ENCODE measurements at places on chromosomes 13 and 19.

DNA sequence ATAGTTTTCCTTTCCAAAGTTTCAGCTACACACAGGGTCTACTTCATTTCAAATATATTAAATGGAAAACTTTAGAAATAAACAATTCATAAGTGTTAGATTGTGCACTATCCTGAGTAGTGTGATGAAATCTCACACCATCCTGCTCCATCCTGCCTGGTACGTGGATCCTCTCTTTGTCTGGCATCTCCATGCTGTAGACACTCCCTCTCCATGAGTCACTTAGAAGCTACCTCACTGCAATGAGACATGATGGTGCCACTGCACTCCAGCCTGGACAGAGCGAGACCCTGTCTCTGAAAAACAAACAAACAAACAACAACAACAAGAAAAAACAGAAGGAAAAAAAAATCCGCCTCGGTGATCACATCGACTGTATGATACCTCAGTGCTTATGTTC is 191.8 kb downstream of the PCCA start:
- DNase-seq = no peak

DNA sequence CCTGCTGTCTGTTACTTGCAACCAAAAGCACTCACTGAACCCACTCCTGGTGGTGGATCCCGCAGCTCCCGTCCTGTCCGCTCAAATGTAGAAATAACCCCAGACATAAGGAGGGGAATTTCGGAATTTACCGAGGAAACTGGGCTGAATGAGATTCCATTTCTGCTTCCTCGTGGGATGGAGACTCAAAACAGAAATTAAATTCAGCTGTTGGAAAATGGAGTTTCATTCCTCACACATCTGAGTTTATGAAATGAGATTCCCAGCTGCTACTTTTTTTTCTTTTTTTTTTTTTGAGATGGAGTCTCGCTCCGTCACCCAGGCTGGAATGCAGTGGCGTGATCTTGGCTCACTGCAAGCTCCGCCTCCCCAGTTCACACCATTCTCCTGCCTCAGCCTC is 44.3 kb downstream of the COLGALT1 start:
- no peak for DNase-seq

DNA sequence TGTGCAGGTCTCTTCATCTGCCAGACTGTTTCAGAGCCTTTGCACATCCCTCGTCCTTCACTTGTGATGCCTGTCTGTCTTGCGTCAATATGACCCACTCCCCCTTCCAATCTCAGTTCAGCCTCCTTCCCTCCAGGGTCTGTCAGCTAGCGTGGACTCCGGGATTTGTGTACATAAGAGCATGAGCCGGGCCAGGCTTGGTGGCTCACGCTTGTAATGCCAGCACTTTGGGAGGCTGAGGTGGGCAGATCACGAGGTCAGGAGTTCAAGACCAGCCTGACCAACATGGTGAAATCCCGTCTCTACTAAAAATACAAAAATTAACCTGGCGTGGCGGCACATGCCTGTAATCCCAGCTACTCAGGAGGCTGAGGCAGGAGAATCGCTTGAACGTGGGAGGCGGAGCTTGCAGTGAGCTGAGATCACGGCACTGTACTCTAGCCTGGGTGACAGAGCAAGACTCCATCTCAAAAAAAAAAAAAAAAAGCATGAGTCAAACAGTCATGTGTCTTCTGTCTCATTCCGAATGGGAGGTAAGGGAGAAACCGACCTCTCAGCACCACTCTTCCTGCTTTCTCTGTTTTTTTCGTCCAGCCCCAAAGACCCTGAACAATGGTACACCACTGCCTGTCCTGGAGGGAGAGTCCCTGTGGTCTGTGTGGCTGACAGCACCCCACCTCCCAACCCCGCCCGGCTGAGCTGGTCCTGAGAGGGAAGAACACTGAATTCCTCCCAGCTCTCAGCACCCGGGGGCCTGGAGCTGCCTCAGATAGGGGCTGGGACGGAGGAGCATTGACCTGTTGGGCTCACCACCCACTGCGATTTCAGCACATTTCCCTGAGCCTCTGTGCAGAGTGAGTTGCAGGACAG is 2.4 kb upstream of the SIGLEC9 start:
- peak; percentile 40 for DNase-seq

DNA sequence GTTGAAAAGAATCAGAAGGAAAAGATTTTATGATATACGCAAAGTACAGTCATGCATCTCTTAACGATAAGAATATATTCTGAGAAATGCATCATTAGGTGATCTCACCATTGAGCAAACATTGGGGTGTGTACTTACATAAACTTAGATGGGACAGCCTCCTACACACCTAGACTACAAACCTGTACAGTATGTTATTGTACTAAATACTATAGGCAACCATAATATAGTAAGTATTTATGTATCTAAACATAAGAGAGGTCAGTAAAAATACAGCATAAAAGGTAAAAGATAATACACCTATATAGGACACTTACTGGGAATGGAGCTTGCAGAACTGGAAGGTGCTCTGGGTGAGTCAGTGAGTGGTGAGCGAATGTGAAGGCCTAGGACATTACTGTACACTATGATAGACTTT is 254.6 kb downstream of the SPRY2 start:
- no peak for DNase-seq

DNA sequence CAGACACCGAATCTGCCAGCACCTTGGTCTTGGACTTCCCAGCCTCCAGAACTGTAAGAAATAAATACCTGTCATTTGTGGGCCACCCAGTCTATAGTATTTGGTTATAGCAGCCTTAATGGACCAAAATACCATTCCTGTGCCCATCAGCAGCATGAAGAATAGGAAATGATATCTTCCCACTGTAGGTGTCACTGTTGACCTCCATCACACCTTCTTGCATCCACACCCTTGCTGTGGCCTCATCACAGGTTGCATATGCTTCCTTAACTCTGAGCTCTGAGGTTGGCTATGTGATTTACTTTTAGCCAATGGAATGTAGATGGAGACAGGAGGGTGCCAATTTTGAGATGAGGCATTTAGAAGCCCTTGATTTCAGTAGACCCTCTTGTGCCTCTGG is 242.0 kb upstream of the TSHZ3 start:
- no peak for DNase-seq

DNA sequence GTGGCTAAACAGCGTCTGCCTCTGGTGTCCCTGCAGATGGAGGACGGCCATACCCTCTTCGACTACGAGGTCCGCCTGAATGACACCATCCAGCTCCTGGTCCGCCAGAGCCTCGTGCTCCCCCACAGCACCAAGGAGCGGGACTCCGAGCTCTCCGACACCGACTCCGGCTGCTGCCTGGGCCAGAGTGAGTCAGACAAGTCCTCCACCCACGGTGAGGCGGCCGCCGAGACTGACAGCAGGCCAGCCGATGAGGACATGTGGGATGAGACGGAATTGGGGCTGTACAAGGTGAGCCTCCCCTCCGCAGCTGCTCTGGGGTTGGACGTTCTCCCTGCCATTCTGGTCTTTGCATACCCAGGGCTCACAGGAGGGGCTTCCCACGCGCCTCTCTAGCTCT is 19.9 kb downstream of the UHRF1 start:
- no peak for DNase-seq

GRCh38 chr13:98853771-98854221 is 101.3 kb upstream of the SLC15A1 start:
- DNase-seq = peak; percentile 4

DNA sequence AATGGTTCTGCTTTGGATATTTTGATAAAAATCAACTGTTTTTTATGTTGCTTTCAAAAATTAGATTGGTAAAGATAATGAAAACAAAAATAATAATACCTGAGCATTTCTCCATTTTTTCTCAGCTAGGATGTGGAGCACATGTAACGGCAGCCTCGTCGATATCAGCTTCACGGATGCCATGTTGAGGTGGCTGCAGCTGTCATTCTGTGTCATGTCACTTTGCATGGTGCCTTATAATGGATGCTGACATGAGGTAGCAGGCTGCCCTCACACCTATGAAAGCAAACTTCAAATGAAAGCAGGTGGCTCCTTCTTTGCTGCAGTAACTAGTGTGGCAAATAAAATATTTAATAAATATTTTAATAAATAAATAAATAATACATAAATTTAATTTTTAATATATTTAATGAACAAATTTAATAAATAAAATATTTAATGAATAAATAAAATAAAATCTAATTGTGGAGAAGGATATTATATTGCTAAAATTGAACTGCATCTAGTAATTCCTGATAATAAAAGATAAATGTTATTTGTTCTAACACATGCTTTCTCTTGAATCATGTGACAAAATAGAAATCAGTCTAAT is 955.7 kb upstream of the SLC10A2 start:
- DNase-seq = no peak

- DNase-seq = no peak
Measured at GRCh38 chr13:73268306-73268705, 209.5 kb downstream of the KLF5 start.

DNA sequence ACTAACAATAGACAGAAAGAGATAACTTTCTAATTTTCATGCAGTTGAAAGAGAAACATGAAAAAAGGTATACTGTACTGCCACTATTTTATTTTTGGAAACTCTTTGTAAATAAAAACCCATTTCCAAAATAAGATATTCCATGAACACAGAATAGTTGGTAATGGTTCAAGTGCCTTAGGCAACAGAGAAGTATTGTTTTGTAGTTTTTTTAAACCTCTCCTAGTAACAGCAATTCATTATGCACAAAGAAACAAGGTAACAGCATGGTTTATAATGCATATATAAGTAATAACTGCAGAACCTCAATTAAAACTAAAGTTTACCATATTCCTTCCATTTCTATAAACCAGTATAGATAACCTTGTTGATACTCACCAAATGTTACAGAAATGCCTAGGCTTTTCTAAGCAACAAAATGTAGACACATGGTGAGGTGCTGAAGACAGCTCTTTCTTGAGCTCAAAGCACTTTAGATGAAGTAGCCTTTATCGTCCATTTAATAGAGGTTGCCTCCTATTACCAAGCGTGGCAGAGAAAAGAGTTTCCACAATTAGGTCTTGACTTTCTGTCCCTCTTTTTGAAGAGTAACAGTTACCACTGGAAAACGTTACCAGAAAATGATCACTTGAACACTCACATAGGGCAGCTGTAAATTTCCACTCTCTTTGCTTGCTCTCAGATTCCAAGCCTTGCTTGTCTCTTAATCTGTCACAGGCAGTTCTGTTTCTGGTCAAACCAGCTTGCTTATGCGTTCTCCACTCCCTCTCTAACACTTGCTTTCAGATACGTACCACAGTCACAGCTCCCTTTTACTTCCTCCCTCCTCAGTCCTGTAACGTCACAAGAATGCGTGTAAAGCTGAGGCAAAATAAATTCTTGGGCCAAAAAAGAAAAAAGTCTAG is 42.9 kb downstream of the CAB39L start:
- DNase-seq = no peak

GRCh38 chr13:44385847-44386246 is 12.2 kb downstream of the SERP2 start:
- DNase-seq = no peak

GRCh38 chr19:15015946-15016542 is 33.2 kb upstream of the CASP14 start:
- DNase-seq = no peak

DNA sequence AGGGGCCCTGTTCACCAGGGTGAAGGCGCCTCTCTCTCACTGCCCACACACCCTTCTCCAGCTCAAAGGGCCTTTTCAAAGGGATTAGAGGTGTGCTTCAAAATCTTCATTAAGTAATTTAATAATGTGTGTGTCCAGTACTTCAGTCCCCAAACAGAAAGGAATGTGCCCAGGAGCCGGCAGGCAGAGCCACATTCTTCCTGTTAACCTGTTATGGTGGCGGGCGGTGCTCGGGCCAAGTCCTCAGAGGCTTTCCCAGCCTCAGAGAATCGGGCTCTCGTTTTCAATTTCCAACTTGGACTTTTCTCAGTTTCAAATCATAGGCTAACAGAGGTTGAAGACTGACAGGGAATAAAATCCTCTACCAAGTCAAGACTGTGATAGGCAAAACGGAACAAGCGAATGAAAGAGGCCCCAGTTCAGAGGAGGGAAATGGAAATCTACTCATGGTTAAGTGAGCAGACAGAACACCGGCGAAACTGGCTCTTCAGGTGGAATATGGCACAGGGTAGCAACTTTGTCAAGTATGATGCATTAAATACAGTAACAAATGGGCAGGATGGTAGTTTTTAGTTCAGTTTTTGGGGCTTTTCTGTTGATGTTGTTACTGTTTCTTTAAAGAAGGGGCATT is 68.6 kb downstream of the FOXO1 start:
- no peak for DNase-seq

- DNase-seq = peak; percentile 27
Measured at GRCh38 chr19:18109733-18110608, 12.4 kb downstream of the MAST3 start.

DNA sequence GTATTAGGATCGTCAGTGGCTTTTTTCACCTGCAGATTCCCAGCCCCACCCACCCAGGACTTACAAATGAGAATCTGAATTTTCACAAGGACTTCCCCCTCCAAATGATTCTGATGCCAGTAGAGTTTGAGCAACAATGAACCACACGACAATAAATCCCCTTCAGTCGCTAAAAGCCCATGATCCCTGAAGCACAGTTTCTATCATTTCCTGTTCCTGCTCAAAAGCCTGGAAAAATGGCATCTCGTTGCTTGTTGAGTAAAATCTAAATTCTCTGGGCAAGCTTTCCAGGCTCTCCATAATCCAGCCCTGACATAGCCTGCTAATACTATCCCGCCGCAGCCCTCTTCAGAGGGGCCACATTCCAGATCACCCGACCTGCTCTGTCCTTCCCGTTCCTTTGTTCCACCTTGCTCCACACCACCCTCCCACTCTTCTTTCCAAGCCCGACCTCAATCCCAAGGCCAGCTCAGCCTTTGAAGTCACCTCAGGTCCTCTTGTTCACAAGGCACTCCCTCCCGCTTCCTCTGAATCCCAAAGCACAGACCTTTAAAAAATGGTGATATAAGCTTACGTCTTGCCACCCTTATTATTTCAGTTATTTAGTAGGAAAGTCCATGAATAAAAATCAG is 67.9 kb downstream of the NUFIP1 start:
- DNase-seq = no peak

DNA sequence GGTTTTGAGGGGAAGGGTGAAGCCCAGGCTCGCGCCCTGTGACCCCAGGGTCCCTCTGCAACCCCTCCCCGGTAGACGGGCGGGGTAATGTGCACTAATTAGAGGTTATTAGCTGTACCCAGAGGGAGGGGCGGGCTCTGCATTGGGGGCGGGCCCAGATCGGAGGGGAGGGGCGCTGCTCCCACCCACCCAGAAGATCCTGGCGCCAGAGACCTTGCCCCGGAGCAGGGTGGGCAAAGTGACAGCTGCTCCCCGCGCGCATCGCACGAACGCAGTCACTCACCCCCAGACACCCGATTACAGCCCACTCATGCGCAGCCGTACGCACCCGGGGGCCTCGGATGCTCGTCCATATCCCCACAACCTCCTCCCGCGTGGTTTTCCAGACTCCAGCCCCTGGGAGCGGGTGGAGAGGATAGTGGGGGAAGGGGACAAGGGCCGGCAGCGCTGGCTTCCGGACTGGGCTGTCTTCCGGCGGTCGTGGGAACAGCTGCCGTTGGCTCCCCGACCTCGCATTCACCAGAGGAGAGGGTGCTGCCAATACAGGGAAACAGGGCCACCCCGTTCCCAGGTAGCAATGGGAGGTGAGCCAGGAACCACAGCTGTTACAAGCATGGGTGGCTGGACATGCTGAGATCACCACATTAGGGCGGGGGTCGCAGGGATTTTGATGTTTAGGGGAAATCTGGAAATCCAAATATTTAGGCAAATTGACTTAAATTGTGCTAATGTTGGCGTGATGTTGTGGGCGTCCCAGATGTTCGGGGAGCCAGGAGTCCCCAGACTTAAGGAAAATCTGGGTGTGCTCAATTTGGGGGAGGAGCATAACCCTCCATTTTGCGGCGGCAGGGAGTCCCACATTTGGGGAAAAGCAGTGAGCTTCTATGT is 2.9 kb upstream of the HOOK2 start:
- DNase-seq = peak; percentile 68

GRCh38 chr13:35993686-35994085 is 137.5 kb downstream of the DCLK1 start:
- no peak for DNase-seq

- no peak for DNase-seq
Measured at GRCh38 chr13:30907121-30907861, 1.2 kb downstream of the MEDAG start.

Data from CD4-positive, alpha-beta T cell treated with Interferon gamma for 1 hour (primary cell).